ENCODE measurements at places on chromosomes 11 and 22.

DNA sequence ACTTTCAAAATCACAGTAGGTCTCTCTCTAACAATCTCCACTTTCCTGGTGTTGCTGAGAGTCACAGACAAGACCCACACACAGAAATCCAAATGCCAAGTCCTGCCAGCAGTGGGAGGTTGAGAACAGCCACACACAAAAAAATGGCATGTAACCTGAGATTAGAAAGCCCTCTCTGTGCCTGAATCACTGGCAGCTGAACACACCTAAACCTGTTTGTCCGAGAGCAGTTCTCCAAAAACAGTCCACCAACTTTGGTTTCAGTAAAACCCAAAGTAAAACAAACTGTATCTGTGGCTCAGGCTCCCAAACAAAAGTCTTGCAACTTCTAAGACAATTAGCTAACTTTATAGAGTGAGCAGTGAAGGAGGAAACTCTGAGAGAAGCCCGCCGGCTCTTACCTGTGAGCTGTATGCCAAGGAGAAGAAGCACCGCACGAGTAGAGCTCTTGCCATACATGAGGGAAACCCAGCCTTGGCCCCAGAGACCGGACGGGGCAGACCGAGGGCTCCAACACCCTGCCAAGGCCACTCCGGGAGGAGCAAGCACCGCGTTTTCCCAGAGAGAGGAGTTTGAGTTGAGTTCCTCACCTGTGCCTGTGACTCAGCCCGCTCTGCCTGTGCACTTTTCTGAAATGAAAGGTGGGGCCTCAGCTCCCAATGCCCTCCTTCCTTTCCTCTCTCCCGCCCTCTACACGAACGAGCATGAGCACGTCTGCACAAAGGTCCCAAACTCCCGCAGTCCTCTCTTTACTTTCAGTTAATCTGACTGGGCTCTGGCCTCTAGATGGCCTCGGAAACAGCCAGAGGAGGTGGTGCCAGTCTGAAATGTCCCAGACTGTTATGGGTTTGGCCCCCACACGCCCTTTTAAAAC lies at the start of gene MPZL2:
Gene MPZL2 (minus strand): TSS at position 603 of the 874 bp plus-strand sequence. CDS start 144 bp downstream, at position 459.
- no peak for DNase-seq

GRCh38 chr11:44580701-44581100 lies 15.2 kb downstream of the CD82 start:
- DNase-seq = no peak

GRCh38 chr11:73388265-73389133 lies 12.3 kb downstream of the RELT start:
- DNase-seq = no peak

DNA sequence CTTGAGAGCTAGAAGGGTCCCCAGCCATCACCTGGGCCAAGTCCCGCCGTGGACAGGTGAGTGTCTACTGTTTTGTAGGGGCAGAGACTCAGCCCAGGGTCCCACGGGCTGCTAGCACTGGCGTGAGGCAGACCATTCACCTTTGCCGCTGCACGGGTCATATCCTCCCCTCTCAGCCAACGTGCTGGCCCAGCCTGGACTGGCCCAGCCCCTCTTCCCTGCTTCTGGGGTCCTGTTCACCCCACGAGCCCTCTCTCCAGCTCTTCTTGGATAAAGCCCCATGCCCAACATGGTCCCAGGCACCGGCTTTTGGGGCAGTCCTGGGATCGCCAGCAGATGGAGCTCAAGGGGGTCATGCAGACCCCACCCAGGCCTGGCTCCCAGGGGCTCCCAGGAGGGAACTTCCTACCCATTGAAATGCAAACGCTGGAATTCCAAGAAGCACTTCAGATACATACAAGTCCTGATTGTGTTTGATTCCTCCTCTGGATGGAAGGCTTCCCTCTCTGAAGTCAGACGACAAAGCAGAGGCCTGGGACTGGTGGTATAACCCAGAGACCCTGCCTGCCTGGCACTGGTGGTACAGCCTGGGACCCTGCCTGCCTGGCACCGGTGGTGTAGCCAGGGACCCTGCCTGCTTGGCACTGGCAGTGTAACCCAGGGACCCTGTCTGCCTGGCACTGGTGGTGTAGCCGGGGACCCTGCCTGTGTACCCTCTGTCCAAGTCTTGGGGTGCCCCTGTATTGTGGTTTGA lies 8.9 kb upstream of the SEPTIN5 start:
- no peak for DNase-seq

DNA sequence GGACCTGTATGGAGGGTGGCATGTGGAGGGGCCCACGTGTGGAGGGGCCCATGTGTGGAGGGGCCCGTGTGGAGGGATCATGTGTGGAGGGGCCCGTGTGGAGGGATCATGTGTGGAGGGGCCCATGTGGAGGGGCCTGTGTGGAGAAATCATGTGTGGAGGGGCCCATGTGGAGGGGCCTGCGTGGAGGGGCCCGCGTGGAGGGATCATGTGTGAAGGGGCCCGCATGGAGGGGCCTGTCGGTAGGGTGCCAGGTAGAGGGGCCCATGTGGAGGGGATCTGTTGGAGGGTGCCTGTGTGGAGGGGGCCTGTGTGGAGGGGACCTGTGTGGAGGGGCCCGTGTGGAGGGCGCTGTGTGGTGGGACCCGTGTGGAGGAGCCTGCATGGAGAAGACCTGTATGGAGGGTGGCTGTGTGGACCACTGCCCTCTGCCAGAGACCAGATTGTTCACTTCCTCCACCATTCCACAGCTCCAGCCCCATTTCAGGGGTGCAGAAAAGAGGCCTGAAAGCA lies 47.0 kb downstream of the IGLL5 start:
- DNase-seq = no peak
